ENCODE measurements at places on chromosomes 7 and 10. TPM values are rescaled to one million over a fixed set of nuclear protein-coding genes. Genes with fewer than 3 reads are reported as not detected.

DNA sequence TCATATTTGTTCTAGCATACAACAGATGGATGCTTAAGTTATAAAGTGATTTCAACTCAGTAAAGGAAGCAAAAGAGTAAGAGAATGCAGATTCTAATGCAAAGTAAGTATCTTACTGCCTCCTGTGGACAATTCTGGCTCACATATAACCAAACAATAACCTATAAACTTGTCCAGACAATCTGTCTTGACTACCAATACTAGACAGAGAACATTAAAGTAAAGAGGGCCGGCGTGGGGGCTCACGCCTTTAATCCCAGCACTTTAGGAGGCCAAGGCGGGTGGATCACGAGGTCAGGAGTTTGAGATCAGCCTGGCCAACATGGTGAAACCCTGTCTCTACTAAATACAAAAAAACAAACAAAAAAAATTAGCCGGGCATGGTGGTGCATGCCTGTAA is 329.3 kb downstream of the CACNA2D1 start:
- no peaks in the 10 kb centered on the region for H3K4me1 ChIP-seq
- H3K27ac ChIP-seq = no peak overlapping the region
- no peak for DNase-seq
- H3K27me3 ChIP-seq = no peaks in the 10 kb centered on the region
- no peak overlapping the region for H3K4me3 ChIP-seq

Gene NME8
- 0.51 TPM for polyA plus RNA-seq

Gene CLCN1
- polyA plus RNA-seq = not detected

GRCh38 chr10:103636492-103636891 is 143.0 kb downstream of the NEURL1 start:
- no peaks in the 10 kb centered on the region for H3K27me3 ChIP-seq
- no peak overlapping the region for H3K4me3 ChIP-seq
- H3K27ac ChIP-seq = no peak overlapping the region
- DNase-seq = no peak
- peaks cover 10% of the 10 kb centered on the region for H3K4me1 ChIP-seq

Gene C10orf90
- 27.0 TPM for polyA plus RNA-seq

Gene IGF2BP3
- 57.9 TPM for polyA plus RNA-seq

DNA sequence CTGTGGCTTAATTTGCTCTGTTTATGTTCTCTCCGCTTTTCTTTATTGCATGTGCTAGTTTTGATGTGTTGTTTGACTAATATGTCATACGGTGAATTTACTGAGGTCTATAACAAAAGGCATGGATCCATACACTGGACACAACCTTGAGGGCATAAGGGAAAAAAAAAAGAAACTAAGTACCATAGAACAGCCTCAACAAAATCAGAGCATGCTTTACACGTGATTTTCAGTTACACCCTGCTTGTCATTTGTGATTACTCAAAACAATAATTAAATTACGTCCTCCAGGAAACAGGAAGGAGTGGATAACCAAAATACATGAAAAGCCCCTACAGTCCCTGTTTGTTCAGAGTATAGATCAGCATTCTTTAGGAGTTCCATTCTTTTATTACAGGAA is 150.5 kb downstream of the CRPPA start:
- H3K36me3 ChIP-seq = no peaks in the 10 kb centered on the region
- no peaks in the 10 kb centered on the region for H3K4me1 ChIP-seq
- H3K27me3 ChIP-seq = no peaks in the 10 kb centered on the region
- H3K27ac ChIP-seq = no peak overlapping the region
- no peak for DNase-seq
- no peak overlapping the region for H3K4me3 ChIP-seq

All from left lung (tissue), 14 donors.